HTR-8/SVneo (cell line): ENCODE measurements at places on chromosomes 16 and 17.

GRCh38 chr17:65811043-65811442, 249.6 kb upstream of the AXIN2 start:
- no peak for DNase-seq

GRCh38 chr17:56158344-56158743, 5.1 kb downstream of the ANKFN1 start:
- no peak for DNase-seq

- DNase-seq, result no peak
These were observed 8.1 kb downstream of the ZC3H7A start for GRCh38 chr16:11788914-11789313.

DNA sequence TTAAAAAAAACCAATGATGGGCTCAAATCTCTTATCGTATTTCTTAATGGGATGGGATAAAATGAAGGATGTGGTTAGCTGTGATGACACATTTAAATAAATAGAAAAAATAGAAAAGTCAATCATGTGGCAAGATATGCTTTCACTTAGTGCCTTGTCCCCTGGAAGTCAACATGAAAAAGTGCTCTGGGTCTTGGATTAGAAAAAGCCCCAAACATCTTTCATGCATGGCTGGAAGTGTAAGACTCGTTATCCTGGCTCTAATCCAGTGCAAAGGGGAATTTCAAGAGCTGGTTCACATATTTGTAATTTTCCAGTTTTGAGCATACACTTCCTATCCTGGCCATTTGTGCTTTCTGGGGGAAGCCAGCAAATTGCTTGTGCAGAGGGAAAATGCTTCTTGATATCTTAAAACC, 160.9 kb downstream of the MAP2K6 start:
- peak; percentile 28 for DNase-seq

DNA sequence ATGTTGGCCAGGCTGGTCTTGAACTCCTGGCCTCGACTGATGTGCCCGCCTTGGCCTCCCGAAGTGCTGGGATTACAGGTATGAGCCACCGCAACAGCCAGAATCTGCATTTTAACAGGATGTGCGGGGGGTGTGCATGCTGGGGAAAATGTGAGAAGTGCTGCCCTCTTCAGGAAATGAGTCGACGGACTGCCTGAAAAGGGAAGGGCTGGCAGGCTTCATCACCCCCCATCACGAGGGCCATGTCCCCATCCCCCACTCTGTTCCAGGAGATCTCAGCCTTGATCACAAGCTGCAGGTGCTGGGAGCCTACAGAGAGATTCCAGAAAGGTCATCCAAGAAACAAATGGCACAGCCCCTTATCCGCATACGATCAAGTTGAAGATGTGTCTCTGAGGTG, 195.3 kb upstream of the RPL38 start:
- no peak for DNase-seq

GRCh38 chr17:40171750-40172149, 5.5 kb upstream of the RAPGEFL1 start:
- DNase-seq, result no peak

GRCh38 chr16:88406096-88407041, 23.6 kb downstream of the ZNF469 start:
- no peak for DNase-seq

GRCh38 chr16:11726008-11726407, 16.6 kb downstream of the TXNDC11 start:
- DNase-seq, result no peak

DNA sequence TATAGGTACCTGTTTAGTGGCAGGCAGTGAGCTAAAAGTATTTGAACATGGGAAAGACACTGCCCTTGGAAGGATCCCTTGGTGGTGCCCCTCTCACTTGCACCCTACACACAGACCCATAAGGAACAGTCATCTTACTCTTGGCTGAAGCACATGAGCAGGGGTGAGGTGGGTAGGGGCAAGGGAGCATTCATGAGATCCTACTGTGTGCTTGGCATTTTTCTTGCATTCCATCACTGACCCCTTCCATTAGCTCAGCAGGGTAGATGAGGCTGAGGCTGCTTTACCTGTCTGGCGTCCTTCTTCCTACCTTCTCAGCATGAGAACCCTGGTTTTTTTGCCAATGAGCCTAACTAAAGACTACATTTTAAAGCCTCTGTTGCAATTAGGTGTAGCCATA, 48.3 kb downstream of the CCT6B start:
- DNase-seq, result no peak

DNA sequence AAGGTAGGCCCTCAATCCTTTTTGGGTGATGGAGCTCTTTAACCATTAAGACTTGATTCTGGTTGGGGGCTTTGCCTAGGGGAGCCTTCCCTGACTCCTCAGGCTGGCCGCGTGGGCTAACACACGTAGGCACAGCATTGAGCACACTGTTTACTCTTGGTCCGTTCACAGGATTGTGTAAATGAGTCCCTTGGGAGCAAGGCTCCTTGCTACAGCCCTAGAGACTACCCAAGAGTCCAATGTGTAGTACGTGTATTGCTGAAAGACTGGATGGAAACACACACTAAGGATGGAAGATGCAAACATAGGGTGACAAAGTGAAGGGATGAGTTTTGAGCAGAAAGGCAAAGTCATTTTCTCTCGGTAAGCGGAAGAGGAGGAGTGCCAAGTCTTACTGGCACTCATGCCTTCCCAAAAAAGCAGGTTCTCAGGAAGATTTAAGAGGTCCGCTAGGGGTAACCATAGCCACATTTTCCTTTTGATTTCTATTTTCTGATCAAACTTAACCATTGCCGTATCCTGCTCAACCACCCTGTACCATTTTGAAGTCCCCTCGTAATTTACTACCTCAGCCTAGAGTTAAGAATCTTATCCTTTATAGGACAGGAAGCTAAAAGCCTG, 911 bp upstream of the ITGA2B start:
- no peak for DNase-seq

DNA sequence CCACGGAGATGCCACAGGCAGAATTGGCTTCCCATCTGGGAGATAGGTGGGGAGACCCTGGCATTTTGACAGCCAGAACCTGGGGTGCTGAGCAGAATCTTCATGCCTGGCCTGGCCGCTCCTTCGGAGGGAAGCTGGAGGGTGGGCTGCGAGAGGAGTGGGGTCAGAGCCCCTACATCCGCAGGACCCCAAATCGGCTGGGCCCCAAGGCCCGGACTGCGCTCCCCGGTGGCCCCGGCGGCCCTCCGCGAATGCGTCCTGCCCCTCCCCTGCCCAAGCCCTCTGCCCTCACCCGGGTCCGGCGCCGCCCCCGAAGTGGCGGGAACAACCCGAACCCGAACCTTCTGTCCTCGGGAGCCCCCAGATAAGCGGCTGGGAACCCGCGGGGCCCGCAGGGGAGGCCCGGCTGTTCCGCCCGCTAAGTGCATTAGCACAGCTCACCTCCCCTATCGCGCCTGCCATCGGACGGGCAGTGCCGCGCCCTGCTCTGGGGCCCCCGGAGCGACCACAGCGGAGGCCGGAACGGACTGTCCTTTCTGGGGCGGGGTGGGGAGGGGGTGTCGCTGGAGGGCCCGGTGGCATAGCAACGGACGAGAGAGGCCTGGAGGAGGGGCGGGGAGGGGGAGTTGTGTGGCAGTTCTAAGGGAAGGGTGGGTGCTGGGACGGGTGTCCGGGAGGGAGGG, 850 bp upstream of the PNMT start:
- DNase-seq, result no peak
